ENCODE measurements at places on chromosomes 1 and 21.

- DNase-seq, result no peak
Measured at GRCh38 chr1:48470481-48470855, 1.5 kb downstream of the SPATA6 start.

DNA sequence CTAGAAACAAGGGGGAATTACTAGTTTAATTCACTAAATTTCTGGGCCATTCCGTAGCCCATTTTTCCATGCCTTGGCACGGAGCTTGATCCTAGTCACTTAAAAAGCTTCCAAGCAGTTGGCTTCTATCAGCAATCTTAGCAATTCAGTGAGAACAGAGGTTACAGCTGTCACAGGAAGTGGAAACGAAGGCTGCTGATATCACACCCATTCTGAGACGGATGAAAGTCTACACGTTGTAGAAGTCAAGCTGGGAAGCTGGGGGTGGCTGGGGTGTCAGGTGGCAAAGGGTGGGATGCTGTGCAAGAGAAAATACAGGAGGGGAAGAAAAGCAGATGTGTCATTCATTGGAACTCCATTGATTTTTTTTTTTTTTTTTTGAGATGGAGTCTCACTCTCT, 11.8 kb upstream of the STMN1 start:
- DNase-seq, result no peak

- no peak for DNase-seq
Measured at GRCh38 chr1:72936151-72936740, 653.9 kb upstream of the NEGR1 start.

DNA sequence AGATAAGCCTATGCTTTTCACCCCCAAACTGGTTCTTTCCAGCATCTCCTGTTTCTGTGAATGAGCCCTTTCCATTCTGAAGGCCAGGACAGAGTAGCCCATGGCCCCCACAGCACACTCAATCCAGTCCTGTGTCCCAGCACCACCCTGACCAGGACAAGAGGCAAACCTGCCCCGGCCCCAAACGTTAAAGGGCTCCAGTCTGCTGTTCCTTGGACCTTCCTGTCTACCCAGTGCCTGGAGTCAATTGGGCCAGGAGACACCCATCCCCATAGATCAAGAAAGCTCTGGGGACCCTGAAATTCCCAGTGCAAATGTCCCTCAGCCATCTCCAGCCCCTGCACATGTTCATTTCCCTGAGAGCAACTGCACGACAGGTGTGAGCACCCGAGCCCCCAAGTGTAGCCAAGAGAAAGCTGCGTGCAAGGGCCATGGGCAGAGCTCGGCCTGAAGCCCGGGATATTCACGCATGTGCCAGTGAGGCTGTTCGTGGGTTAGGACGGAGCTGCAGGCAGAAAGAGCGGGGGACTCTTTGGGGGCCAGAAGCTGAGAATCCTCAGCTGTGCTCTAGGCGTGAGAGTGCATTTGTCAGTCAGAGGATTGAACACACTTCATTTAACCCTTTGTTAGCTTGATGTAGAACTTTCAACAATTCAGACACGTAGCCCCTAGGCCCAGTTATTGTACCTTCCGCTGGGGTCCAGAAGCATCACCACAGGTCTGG, 4.2 kb upstream of the RIPK4 start:
- DNase-seq, result no peak

- DNase-seq, result no peak
Measured at GRCh38 chr1:85172684-85173337, 28.0 kb downstream of the SYDE2 start.

DNA sequence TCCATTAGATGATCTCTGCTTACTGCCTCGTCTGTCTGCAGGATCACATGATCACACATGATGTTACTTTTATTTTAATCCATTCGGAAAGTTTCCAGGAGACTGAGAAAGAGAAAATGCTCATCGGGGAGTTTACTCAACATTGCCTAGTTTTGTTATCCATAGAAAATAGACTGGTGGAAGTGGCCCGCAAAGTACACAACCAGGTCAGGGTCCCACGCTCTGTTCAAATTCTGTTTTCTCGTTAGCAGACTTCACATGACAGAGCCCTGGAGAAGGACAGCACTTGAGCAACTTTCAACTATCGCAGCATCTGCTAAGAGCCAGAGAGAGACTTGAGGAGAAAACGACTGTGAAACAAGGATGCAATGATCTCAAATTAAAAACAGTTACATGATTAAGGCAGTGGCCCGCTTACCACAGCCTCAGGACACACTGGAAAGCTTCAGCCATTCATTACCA, 44.2 kb downstream of the ADAMTS1 start:
- DNase-seq, result no peak

DNA sequence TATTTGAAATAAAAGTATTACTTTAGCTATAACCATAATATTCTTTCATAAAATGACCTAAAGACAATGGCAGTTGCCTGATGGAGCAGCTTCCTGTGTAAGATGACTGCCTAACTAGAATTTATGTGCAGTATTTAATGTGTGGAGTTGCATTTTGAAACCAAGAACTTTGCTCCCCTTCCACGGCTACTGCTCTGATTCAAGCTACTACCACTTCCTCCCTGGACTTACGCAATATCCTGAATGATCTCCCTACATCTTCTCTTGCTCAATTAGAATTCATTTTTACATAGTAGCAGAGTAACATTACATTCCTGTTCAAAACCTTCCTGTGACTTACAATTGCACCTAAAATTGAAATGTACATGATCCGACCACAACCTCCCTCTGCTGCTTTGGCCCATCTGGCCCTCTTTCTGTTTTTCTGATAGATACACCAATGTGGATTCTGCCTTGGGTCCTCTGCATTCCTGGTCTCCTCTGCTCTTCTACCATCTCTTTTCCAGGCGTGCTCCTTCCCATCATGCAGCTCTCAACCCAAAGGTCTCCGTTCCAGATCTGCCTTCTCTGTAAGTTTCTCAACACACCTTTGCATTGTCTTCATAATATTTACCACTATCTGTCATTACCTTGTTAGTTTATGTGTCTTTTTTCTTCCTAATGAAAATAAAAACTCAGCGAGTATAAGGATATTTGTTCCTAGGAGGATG, 47.4 kb upstream of the USP25 start:
- no peak for DNase-seq

GRCh38 chr1:64543831-64544230, 73.9 kb downstream of the CACHD1 start:
- no peak for DNase-seq

Measured in activated CD8-positive, alpha-beta memory T cell treated with anti-CD3 and anti-CD28 coated beads for 48 hours (primary cell).